ENCODE measurements at places on chromosomes 7 and 10. TPM values are rescaled to one million over a fixed set of nuclear protein-coding genes. Genes with fewer than 3 reads are reported as not detected.

GRCh38 chr10:110405380-110405779, 92.3 kb upstream of the DUSP5 start:
- DNase-seq, result no peak

DNA sequence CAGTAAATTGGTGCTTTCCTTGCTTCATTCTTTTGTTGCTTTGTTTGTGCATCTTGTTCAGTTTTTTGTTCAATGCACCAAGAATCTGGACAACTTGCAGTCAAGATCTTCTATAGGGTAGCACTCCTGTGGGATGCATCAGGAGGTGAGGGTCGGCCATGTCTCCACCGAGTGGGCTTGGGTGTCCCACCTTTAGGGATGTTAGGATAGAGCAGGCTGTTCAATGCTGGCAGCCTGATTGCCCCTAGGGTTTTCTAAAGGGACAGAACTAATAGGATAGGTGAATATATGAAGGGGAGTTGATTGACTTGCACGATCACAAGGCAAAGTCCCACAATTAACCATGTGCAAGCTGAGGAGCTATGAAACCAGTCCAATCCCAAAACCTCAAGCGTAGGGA, 109.9 kb downstream of the GLRX3 start:
- no peak for DNase-seq

GRCh38 chr7:90383422-90383821, 19.8 kb upstream of the CLDN12 start:
- no peak for DNase-seq

DNA sequence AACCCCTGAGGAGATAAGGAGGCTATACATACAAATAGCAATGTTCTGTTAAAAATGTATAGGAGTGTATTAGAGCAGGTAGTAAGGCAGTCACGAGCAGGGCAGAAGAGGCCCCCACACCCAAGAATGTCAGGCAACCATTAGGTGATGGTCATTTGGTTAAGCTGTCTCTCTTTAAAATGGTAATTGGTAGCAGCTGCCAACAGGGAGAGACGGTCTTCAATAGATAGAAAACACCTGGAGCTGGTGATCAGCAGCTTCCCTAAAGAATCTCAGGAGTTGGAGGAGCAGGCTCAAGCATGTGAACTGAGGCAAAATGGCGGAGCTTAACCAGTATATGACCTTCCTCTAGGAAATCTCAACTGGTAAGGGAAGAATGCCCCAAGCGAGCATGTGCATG, 26.4 kb upstream of the HTR5A start:
- DNase-seq, result no peak

MXI1 gene
- 51.6 TPM for polyA plus RNA-seq

- DNase-seq, result no peak
Observed at GRCh38 chr7:39609113-39609934, 14.0 kb upstream of the RALA start.

UNCX gene
- not detected for polyA plus RNA-seq

GRID2IP gene
- polyA plus RNA-seq, result 0.13 TPM

GRCh38 chr7:15389073-15389472, 172.7 kb downstream of the AGMO start:
- DNase-seq, result no peak

DNA sequence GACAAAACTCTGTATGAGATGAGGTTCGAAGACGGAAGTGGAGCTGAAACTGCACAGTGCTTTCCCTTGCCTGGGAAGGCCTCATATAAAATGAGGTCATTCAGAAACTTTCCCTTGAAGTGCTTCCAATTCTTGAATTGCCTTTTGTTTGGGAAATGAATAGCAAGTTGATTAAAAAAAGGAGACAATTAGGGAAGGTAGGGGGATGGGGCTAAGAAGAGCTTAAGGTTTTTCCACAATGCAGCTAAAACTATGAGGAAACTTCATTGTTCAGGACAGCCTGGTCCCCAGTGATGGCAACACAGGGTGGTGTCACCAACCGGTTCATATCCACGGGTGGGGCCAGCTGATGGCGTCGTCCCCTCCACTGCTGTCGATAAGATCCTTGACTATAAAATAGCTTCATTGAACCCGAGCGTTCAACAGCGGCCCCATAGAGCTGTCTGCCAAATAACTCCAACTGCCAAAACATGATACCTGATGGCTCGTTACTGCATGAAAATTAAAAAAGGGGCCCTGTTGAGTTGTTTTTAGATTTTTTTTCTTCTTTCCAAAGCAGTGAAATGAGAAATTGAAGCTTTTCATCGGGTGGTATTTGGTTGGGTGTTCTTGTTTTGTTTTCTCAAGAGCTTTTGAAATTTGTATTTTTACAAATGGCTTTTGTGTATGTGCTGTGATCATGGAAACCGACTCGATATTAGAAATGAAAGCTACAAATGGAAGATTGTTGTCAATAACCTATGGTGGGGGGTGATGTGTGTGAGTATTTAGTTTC, 2.8 kb upstream of the CELF2 start:
- DNase-seq, result peak; percentile 39
